ENCODE measurements at places on chromosomes 13 and 19.

- peak; percentile 72 for DNase-seq
These were observed 35.6 kb upstream of the SPATA13 start for GRCh38 chr13:24124789-24125476.

DNA sequence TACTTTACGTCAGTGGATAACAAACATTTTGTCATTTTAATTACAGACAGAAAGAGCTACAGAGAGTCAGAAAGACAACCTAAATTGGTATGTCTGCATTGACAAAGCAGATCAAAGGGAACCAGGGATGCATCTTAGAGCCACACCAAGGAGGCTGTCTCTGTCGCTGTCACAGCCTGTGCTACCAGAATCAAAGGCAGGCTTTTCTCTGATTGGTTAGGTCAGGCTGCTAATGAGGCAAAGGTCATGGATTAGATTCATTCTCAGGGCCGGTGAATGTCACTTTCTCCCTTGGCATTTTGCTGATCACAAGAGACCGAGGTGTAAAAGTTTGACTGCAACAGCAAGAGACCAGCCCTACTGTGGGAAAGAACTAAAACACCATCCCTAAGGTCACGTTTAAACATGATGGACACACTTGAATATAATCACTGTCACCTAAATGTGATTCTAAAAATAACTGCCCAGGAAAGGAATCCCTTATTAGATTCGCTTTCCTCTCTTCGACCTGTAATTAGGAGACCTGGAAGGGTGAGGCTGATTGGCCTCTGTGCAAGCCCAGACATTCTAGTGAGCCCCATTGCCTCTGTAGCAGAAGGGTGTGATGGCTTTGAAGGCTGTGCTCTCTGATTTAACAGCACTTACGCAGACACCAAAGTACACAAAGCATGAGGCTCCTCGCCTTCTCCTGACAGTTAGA lies 314.4 kb upstream of the NBEA start:
- no peak for DNase-seq

DNA sequence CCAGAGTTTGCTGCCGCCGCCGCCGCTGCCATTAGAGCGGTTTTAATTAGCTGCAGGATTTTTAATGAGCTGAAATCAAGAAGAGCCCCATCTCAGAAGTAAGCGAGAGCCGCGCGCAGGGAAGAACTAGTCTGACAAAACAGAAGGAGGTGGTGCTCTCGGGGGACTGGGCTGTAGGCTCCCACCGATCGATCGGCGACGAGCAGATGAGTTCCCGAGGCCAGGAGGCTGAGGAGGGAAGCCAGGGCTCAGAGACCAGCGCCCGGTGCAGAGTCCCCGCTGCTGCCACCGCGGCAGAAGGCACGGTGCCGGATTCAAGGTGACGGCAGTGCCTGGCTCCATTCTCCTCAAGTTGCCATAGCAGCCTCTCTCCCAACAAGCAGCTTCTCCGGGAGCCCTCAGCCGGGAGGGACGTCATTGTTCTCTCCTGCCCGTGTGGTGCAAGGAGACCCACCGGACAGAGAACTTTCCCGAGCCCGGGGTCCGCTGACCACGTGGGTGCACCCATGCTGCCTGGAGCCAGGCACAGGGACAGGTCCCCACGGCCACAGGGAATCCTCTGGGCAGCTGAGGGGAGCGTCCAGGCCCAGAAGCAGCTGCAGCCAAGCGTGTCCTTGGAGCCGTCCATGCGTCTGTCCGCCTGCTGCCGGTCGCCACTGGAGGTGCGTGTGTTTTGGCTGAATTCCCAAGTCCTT lies 62.9 kb downstream of the CHST8 start:
- DNase-seq = no peak

GRCh38 chr13:76939215-76939614 lies 9.1 kb upstream of the ACOD1 start:
- DNase-seq = no peak

GRCh38 chr19:33902802-33903488 lies 106.3 kb downstream of the KCTD15 start:
- no peak for DNase-seq

GRCh38 chr19:1752757-1753728 lies at the start of gene ONECUT3:
TSS of gene ONECUT3 (plus strand) at chr19:1753506. CDS start at chr19:1753663, 157 bp downstream.
- DNase-seq = no peak

DNA sequence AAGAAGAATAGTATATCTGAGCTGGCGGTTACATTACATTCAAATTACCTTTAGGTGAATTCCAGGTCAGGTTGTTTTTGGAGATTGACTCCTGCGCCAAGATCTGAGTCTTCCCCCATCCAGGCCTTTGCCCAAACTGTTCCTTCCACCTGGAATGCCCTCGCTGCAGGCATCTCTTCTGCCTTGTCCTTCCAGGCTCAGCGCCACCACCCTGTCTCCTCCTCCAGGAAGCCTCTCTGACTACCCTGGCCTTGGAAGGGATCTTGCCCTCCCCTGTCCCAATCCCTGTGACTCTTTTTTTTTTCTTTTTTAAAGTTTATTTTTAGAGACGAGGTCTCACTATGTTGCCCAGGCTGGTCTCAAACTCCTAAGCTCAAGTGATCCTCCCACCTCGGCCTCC lies 1.7 kb upstream of the HOMER3 start:
- DNase-seq = no peak

GRCh38 chr13:79311386-79311785 lies 94.7 kb downstream of the RBM26 start:
- DNase-seq = no peak

DNA sequence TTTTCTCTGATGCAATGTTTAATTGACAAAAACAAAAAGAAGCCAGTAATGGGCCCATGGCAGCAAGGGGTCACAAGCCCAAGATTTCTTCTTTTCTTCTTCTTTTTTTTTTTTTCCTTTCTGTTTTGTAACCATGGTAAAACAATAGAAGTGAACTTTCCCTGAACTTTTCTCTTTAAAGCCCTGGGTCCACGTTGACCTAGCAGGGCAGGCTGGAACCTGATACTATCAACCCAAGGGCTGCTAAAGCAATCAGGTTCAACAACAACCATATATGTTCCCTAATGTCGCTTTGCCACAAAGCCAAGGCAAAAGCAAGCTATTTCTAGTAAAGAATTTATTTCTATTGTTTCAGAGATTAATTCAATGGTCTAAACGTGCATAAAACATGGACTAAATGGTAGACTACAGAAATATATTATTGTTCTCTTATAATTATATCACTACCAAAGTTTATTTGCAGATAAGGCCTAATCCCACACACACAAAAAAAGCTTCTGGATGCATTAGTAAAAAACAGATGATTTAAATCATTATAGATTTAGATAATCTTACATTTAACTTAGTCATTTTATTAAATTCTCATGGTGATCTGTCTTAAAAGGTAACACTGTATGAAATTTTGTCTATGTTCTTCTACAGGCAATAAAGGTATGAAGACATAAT lies 153.9 kb downstream of the DACH1 start:
- no peak for DNase-seq
